ENCODE measurements at places on chromosomes 2 and 18. TPM values are rescaled to one million over a fixed set of nuclear protein-coding genes. Genes with fewer than 3 reads are reported as not detected.

Gene HOXD13
- total RNA-seq: not detected

Gene CENPA
- 21.1 TPM for total RNA-seq

Gene TRIB2
- 12.7 TPM for total RNA-seq

Gene FBXO48
- total RNA-seq: 0.61 TPM

Gene MAP3K20
- 24.7 TPM for total RNA-seq
